OCI-M1 (cell line): ENCODE measurements at places on chromosomes 7 and 10.

DNA sequence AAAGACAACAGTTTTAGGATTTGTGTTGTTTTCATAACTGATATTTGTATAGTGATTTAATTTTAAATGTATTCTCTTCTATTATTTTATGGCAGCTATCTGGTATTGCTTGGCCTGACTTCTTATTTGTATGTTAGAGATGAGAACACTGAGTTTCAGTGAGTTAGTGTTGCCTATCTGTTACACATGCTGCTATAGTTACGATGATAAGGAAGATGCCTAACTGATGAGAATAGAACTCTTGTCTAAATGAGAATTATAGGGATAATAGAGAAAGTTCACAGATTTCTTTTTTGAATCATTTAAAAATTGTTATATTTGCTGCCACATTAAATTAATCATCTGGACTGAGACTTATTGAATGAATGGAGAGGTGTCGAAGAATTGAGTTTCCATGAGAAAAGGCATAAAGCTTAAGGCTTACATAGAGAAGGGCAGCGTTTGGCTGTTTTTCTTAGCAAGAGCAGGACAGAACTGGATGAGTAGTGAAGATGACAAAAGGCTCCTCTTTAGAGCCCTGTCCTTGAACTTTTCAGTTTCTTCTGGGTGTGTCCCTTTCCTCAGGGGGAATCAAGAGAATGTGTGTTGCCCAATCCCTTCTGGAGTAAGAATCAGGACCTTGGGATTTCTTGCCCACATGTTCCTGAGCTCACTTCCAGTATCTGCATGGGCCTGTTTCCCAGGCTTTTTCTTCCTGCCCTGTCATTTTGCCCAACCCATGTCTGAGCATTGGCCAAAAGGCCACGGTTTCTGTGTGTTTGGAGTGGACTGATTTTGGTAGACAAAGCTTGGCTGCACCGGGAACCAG is 195.6 kb upstream of the CSTF2T start:
- DNase-seq, result no peak

DNA sequence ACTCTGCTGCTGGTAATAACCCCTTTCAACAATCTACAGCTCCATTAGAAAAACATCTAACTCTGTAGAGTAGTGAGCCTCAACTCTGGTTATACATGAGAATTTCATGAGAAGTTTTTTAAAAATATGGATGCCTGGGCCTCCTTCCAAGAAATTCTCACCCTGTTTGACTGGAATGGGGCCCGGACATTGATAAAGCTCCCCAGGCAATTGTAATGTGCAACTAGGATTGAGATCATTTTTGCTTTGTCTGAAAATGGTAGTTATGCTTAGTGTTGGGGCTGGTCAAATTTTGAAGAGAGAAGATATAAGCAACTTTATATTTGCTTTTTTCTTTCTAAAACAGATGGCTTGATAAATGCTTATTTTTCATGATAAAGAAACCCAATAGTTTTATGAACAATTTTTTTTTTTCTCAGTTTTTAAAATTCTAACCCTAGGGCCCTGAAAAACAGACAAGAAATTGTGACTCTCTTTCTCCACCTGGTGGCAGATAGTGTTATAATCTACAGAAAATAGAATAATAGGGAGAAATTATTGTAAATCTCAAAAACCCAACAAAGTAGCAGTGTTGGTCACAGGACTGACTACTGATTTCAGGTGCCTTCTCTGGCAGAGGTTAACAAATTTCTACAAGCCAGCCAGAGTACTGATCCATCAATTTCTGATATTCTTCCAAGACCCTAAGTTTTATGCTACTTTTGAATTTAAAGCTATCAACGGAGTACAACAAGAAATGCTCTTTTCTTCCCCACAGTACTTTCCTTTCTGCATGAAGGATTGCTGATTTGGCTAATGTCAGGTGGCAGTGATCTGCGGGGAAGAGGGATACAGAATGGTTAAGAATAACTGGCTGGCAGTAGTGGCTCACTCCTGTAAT is 174.8 kb downstream of the DKK1 start:
- peak; percentile 74 for DNase-seq

GRCh38 chr7:136342251-136342650 is 365.1 kb upstream of the MTPN start:
- DNase-seq, result no peak

DNA sequence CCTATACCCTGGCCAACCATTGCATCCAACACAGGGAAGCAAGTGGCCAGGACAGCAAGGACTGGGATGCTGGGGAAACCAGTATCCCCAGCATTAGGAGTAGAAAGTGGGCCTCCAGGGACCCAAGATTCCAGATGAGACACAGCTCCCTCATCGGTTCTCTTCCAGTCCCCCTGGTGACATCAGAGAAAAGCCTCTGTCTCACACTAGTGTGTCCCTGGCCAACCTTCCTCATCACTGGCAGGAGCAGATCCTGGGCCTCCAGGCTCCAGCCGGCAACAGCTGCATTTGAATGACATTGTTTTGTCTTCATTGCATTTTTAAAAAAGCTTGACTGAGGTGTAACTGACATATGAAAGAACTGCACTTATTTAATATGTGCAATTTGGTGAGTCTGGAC is 177.3 kb upstream of the LYZL2 start:
- no peak for DNase-seq

DNA sequence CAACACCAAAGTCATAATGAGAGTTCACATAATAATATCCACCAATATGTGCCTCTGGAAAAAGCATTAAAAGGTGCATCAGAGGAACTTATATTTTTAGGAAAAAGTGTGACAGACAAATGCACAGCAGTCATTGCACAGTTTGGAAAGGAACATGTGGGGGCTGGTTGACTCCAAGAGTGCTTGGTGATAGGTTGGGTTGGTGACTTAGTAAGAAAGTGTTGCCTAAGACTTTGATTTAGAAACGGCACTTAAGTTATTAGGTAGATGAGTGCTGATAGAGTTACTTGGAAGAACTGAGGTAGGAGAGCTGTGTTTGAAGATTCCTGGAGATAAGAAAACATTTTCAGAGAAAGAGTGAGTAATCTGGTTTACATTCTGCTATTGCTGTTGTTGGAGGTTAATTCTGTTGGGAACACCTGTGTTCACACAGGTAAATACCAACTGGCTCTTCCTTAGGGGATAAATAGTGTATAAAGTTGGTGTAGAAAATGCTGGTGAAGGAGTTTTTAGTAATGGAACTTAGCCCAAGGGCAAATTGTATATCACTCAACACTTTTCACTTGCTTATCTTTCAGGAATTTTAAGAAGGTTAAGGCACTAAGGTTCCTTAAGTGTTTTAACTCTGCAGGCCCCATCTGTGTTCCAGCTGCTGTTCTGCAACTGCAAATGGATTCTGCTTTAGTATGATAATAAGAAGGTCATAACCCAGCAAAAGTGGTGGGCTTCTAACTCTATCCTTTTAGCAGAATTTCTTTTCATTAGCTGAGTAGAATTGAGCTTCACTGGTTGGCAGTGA is 196.1 kb downstream of the NSUN6 start:
- no peak for DNase-seq

DNA sequence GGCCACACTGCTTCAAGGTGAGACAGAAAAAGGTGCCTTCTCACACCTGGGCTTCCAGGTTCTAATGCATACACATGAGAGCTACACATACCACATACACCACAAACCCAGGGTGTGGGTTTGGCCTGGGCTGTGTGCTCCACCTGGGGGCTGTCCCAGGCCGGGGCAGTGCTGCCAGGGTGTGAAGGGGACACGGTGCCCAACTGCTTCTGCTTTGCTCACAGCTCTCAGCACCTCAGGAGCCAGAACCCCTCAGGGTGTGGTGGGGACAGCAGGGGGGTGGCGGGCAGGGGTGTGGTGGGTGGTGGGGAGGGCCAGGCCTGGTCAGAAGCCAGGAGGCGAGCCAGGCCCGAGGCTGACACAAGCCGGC is 51.1 kb downstream of the TMEM209 start:
- DNase-seq, result no peak

DNA sequence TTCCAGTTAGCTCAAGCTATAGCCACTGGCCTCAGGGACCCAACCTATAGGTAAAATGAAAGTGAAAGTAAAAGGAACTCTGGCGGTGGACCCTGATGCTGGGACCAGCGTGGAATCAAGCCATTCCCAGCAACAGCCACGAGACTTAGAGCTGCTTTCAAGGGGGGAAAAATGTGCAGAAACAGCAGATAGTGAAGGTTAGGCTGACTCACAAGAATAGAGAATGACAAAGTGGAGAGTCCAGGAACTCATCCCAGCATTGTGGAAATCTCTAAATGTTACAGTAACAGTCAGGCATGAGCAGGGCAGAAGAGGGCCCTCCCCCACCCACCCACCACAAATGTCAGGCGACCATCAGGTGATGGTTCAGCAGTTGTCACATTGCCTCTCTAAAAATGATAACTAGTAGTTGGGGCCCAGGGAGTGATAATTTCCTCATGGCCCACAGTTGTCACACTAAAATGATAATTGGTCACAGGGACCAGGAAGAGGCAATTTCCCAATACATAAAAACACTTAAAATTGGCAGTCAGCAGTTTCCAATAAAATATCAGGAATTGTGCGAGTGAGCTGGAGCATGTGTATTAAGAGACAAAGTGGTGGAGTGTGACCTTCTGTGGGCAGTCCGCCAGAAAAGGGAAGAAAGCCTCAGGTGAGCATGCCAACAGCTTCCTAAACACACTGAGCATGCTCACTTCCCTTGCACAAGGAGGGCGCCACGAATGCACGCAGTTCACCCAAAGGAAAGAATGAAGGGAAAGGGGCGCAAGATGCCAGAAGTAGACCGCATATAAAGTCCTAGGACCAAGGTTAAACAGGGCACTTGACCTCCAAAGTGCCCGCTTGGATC is 129.8 kb upstream of the PPP1R3A start:
- peak; percentile 82 for DNase-seq

DNA sequence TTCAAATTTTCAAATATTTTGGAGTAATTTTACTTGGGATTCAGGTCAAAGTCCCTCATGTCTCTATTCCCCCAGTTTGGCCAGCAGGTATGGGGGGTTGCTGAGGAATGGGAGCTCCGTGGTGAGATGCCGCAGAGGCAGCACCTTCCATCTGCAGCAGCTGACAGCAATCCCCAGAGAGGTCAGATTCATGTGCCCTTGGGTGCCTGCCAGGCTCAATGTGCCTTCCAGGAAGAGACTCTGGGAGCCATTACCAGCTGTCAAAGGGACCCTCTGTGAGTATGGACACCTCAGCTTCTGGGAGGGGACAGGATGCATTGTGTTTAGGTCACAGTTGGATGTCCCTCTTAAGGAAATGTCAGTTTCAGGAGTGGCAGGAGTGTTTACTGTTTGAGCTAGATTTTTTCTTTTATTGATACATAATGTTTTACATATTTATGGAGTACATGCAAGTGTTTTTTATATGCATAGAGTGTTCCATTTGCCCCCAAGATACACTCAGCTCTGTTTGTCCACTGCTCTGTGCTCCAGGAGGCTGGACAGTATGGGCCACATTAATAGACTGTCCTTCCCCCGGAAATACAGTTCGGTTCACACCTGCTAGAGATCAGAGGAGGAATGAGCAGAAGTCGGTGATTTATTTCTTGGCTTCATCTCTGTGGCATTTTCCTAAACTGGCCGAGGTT is 75.3 kb upstream of the GRB10 start:
- no peak for DNase-seq

DNA sequence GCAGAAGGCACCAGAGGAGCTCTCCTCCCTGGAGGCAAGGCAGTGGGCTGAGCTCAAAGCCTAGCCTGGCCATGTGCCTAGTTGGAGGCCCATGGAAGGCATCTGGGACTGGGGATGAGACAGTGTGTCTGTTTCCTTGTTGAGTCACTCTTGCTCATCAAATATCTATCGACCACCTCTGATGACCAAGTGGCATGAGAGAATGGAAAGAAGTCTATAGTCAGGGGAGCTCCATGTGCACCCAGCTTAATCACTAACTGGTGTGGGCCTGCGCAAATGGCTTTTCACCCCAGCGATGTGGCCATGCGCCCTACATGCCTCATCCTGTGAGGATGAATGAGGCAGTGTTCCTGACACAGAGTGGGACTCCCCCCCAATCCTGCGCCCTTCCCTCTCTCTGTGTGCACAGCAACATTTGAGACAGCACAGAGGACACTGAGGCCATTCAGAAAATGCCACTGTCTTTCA is 229.9 kb downstream of the RPS24 start:
- no peak for DNase-seq

GRCh38 chr7:16528520-16528919 is 1.9 kb downstream of the LRRC72 start:
- DNase-seq, result no peak

DNA sequence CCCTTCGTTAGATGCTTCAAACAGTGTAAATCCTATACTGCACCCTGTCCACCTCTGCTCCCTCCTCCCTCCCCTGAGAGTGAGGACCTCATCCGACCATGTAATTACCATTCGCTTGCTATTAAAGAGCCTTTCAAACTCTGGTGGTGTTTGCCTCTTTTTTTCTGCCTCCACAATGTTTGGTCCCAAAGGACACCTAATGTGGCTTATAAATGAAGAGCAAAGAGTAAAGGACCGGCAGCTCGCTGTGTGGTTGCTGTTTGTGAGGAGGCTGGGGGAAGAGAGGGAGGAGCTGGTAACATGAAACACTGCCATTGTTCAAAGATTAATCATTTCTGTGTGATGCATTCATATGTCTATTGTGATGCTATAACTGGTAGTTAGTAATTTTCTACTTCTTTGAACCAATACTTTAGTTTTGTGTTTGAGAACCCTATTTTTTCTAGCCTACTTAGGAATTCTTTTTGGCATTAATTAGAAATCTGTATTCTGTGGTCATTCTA is 27.9 kb downstream of the MTURN start:
- peak; percentile 47 for DNase-seq

DNA sequence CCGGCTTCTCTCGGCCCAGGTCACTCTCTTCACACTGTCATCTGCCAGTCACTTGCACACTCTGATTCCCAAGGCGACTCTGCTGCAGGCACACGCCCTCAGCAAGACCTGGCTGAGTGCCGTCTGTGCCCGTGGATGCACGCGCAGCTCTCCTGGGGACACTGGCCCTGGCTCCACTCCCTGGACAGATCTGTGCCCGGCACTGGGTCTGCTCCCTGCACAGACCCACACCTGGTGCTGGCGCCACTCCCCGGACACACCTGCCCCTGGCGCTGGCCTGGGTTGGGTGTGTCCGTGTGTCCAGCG is 133.2 kb downstream of the DNAJB6 start:
- no peak for DNase-seq
